Stimulated activated CD8-positive, alpha-beta memory T cell treated with anti-CD3 and anti-CD28 coated beads, Interleukin-4, amount 100 ng/mL, for 4 hours (primary cell): ENCODE measurements at places on chromosomes 1 and 21.

- DNase-seq, result no peak
Observed at GRCh38 chr1:198500096-198500495, 40.4 kb downstream of the ATP6V1G3 start.

DNA sequence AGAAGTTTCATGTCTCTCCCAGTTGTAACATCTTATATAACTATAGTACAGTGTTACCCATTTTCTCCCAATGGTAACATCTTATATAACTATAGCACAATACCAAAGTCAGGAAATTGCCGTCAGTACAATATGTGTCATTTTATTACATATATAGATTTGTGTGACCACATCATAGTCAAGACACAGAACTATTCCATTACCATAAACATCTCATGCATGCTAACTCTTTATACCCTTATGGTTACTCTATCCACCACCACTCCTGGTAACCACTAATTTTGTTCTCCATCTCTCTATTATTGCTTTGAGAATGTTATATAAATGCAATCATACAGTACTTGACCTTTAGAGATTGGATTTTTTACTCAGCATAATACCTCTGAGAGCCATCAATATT is 120.7 kb downstream of the BACH1 start:
- no peak for DNase-seq

- DNase-seq, result no peak
Observed at GRCh38 chr1:116763787-116764465, 9.7 kb downstream of the CD2 start.

GRCh38 chr1:18858070-18858688 is 1.3 kb downstream of the TAS1R2 start:
- DNase-seq, result no peak

- no peak for DNase-seq
Observed at GRCh38 chr1:33512226-33513011, 40.0 kb downstream of the ZSCAN20 start.

- no peak for DNase-seq
Observed at GRCh38 chr1:10736634-10737586, 59.5 kb downstream of the CASZ1 start.

- no peak for DNase-seq
Observed at GRCh38 chr1:67834246-67834877, 1.1 kb upstream of the GNG12 start.

DNA sequence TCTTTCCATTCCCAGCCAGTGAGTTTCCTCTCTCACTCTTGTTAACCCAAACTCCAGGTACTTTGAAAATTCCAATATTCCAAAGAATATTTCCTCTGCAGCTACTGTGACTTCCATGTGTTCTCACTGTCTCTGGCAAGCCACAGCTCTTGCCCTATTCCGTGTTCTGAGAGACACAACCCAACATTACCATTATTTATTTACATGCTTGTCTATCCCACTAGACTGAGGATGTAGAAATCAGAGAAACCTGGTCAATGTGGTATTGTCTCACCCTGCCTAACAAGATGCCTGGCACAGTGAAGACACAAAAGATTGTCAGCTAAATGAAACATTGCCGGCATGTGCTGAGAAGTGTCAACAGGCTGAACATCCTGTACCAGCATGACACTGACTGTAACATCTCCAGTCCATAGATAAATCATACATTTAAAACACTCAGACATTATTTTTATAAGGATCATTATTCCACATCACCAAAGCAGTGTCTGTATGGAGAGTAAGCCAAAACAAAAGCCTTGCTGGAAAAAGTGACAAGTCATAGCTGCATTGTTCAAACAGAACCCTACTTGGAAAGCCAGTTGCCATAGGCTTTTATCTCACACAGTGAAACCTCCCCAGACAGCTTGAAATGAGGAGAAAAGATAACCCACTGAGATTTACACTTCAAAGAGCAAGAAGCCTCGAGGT is 72.3 kb downstream of the SIPA1L2 start:
- no peak for DNase-seq

DNA sequence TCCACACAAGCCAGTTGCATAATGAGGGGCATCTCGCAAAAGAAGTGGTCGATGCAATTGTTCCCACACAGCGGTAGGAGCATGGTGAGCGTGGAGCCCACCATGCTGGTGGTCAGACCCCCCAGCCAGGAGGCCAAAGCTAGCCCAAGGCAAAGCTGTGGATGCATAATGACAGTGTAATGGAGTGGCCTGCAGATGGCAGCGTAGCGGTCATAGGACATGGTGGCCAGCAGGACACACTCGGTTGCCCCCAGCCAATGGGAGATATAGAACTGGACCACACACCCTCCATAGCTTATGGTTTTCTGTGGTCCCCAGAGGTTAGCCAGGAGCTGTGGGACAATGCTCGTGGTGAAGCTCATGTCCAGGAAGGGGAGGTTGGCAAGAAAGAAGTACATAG is 4.3 kb downstream of the OR2C3 start:
- DNase-seq, result no peak

DNA sequence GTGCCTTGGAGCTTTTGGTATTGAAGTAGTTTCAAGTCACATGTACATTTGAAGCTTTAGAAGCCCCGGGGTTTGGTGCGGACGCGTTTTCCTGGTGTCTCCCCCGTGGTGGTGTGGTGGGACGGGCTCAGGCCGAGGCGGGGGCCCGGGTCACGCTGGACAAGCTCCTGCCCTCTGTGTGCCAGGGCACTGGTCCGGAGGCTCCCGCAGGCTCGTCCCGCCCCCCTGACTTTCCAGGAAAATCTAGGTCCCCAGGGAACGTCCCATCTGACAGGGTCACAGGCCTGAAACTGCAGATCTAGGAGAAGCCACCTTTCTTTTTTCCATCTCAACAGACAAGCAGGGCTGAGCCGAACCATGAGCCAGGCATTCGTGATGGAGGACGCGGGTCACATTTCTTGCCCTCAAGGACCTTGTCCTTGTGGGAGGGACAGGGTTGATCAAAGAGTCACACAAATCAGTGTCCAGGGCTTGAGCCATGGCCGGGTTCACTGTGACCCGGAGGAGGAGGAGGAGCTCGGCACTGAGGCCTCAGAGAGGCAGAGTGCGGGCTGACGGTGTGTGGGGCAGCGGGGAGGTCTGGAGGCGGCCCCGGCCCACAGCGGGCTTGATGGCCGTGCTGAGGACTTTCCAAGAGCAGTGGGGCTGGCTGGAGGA is 1.6 kb downstream of the DMRTB1 start:
- DNase-seq, result no peak

DNA sequence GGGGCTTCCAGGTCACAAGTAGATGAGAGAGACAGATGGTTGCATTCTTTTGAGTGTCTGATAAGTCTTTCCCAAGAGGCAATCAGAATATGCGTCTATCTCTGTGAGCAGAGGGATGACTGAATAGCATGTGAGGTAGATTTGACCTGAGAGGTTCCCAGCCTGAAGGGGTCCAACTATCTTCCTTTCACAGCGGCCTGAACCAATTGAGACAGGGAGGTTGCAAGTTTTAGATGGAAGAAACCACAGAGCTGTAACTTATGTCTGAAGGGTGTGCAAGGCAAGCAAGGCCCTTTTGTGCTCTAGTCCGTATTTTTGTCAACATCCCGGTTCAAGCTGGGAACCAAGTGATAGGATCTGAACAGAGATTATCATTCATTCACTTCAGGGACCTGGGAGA is 9.9 kb upstream of the RNF187 start:
- DNase-seq, result no peak

- no peak for DNase-seq
Observed at GRCh38 chr1:180785291-180785690, 127.4 kb upstream of the KIAA1614 start.

DNA sequence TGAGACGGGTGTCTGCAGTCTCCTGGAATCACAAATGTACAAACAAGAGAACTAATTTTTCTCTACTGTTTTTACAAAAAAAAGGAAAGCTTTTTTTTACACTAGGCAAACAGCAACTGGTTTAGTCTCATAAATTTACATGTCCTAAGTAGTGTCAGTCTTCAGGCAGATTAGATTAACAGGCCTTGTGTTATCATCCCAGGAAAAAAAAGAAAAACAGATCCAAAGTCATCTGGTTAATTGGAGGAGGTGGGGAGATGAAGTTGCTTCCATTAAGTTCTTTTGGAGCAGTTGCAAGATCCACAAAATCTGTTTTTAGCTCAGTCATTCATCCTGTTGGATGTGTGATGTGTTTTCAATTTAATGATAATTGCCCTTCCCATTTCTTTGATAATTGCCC is 363.5 kb upstream of the ADGRL2 start:
- no peak for DNase-seq

DNA sequence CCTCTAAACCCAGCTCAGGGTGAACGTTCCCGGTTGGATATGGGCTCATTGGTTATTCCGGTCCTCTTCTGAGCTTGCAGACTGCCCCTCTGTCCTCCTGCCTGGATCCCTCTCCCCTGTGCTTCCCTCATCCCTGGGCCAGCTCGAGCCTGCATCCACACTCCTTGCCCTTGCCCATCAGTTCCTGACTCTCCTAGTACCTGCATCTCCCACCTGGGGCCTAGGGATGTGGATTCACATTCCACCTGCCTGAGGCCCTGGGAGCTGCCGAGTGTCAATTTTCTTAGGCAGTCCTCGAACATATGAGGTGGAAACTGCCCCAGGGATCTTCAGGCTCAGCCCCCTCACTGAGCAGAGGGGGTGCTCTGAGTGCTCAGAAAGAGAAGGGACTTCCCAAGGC is 252.2 kb downstream of the GRIK3 start:
- DNase-seq, result no peak

DNA sequence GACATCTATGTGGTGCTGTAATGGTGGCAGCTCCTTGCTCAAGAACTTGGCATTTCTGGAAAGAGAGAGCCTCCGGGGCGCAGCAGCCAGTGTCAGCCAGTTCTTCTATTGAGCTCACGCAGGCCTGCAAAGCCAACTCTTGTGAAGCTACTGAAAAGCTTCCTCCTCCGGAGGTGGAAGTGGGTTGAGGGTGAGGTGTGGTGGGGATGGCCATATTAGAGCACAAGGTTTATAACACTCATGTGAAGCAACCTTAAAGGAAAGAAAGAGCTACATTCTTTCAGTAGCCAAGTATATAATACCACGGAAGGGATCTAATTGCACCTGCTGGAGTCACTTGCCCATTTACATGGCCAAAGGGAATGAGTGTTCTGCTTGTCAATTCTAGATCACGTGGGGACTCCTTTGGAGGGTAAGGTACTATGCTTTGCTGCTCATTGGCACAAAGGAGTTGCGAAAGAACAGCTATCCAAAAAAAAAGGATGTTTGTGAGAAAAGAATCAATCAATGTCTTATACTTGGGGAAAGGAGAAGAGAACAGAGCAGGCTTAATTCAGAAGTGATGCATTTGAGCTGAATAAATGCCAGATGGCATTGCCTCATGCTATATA is 18.3 kb upstream of the MAP10 start:
- DNase-seq, result no peak

DNA sequence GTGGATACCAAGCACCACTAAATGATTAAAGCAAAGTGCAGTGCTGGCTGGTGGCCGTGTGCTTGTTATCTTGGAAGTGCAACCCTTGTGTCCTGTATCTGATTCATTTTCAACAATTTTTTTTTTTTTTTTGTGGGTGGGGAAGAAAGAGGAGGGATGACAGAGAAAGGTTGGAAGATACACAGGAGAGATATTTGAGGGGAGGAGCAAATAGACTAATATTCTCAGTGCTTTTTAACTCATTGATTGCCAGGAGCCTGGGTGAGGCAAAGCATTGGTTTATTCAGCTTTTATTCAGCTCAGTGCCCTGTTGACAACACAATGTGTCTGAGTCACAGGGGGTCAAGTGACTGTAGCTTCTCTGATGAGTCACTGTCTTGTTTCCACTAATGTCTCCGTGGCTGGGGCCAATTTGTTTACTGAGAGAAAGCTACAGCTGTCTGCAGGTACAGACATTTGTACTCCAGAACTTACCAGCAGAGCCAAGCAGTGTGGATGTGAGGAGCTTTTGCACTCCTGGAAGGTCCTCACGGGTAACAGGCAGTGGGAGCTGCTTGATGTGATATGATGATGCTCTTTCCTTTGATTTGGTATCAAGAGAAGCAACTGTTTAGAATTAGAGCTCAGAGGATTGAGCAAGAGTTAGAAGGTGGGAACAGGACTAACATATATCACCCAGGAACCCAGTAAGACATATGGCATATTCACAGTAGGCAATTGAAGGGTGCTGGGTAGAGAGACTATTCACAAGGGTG is 23.6 kb upstream of the DNM3 start:
- DNase-seq, result no peak

DNA sequence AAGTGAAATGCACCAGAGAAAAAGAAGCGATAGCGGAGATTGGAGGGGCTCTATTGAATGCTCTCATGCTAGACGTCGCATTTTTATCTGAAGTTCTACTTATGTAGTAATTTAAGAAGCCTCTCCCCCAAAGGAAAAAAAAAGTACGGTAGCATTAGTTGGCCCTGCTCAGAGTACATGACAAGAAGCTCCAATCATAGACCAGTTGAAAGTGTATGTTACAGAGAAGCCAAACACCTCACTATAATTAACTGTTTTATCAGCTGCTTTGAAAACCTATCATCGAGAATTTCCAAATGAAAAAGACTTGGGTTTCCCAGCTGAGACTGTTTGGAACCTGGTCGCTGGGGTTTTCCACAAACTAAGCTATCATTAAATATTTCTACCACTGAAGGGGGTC is 19.6 kb upstream of the OVAAL start:
- no peak for DNase-seq

GRCh38 chr1:182120411-182121258 is 59.1 kb upstream of the ZNF648 start:
- no peak for DNase-seq

GRCh38 chr1:169305948-169306347 is 61.6 kb downstream of the NME7 start:
- DNase-seq, result no peak

DNA sequence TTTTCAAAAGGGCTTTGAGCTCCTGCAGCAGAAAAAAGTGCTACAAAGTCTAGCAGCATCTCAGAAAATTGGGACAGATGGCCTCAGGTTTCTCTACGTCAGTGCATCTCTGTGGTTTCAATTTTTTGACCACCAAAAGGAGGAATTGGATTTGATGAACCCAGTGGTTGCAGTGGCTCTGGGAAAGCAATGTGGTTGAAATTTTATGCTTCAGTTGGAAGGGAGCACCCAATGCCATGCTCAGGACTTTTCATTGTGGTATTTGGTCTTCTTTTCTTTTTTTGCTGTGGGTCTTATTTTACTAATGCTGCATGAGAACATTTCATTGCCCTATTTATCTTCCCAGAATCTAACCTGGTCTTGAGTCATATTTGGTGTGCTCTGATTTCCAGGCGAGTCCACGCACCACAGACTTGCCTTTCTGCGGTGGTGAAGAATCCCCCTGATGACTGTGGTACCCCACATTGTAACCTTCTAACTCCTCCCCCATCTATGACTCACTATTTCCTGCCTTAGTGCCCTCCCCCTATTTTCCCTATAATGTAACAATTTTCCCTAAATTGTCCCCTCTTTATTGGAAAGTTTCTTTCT is 56.7 kb downstream of the S1PR1 start:
- peak; percentile 21 for DNase-seq

GRCh38 chr1:216779686-216780085 is 56.5 kb upstream of the ESRRG start:
- no peak for DNase-seq

- DNase-seq, result no peak
Observed at GRCh38 chr1:29415156-29415830, 179.0 kb downstream of the PTPRU start.
